ENCODE measurements at places on chromosomes 5 and 9. TPM values are rescaled to one million over a fixed set of nuclear protein-coding genes. Genes with fewer than 3 reads are reported as not detected.

F12 gene
- total RNA-seq, result 3.9 TPM

RAI14 gene
- 30.6 TPM for total RNA-seq

MAN2A1 gene
- 112 TPM for total RNA-seq

SLC6A19 gene
- not detected for total RNA-seq

CDX1 gene
- total RNA-seq, result 1.8 TPM

UCK1 gene
- 19.1 TPM for total RNA-seq

DTWD2 gene
- 3.1 TPM for total RNA-seq

LRRC19 gene
- total RNA-seq, result not detected

SERF1A gene
- total RNA-seq, result 5.9 TPM

DMRT3 gene
- total RNA-seq, result not detected

LEAP2 gene
- 0.37 TPM for total RNA-seq

CA9 gene
- not detected for total RNA-seq

OTP gene
- not detected for total RNA-seq

RIOK2 gene
- 34.1 TPM for total RNA-seq

DMRTA1 gene
- 0.25 TPM for total RNA-seq

PLEKHG4B gene
- total RNA-seq, result 0.03 TPM

PDE8B gene
- total RNA-seq, result not detected

PCDHGC5 gene
- total RNA-seq, result not detected

TMC1 gene
- 0.06 TPM for total RNA-seq

NIM1K gene
- total RNA-seq, result 0.18 TPM

C1QTNF3 gene
- total RNA-seq, result not detected

ERCC8 gene
- total RNA-seq, result 18.6 TPM

SPOCK1 gene
- total RNA-seq, result 0.95 TPM

CAVIN4 gene
- 0.87 TPM for total RNA-seq

HAPLN1 gene
- total RNA-seq, result 1.2 TPM

DNAJC18 gene
- 4.7 TPM for total RNA-seq

CD14 gene
- 10.3 TPM for total RNA-seq

FAT2 gene
- not detected for total RNA-seq

GTF2H2 gene
- 41.7 TPM for total RNA-seq

STING1 gene
- total RNA-seq, result 49.2 TPM

DPH7 gene
- 18.7 TPM for total RNA-seq

NUTM2G gene
- not detected for total RNA-seq

ROPN1L gene
- 3.0 TPM for total RNA-seq

HMMR gene
- 119 TPM for total RNA-seq

BTF3 gene
- total RNA-seq, result 309 TPM

HAVCR2 gene
- 0.05 TPM for total RNA-seq

ABCA1 gene
- 4.7 TPM for total RNA-seq

GPR150 gene
- not detected for total RNA-seq

GPR151 gene
- total RNA-seq, result not detected

PCDHAC2 gene
- total RNA-seq, result not detected

MCTP1 gene
- total RNA-seq, result 15.9 TPM

SPATA31D4 gene
- not detected for total RNA-seq

PTAR1 gene
- 50.0 TPM for total RNA-seq

ENG gene
- 8.7 TPM for total RNA-seq

FCN1 gene
- not detected for total RNA-seq

TEX53 gene
- total RNA-seq, result not detected

SLC6A3 gene
- total RNA-seq, result not detected

ST8SIA4 gene
- total RNA-seq, result not detected

ARHGEF39 gene
- total RNA-seq, result 0.41 TPM

BAG1 gene
- 39.4 TPM for total RNA-seq

GRIA1 gene
- not detected for total RNA-seq

SLC27A6 gene
- total RNA-seq, result 3.2 TPM

SLC25A48 gene
- not detected for total RNA-seq

RNF180 gene
- 0.79 TPM for total RNA-seq

SLC30A5 gene
- total RNA-seq, result 86.3 TPM

CTSV gene
- 0.05 TPM for total RNA-seq

SGCD gene
- not detected for total RNA-seq

ATOSB gene
- total RNA-seq, result 5.7 TPM

CDKN2B gene
- 22.3 TPM for total RNA-seq
